ENCODE measurements at places on chromosomes 12 and 14.

DNA sequence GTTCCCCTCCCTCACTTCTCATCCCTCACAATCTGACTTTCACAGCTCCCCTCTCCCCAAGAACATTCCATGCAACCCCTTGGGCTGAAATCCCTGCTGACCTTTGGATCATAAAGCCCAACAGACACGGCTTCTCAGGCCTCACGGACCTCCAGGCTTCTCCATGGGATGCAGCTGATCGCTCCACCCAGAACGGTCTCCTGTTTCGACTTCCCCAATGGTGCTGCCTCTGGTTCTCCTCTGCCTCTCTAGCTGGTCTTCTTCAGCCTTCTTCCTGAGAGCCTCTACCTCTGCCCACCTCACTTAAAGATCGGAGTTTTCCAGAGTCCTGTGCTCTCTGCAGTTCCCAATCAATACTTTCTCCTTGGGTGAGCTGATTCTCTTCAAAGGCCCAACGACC lies 17.8 kb upstream of the PRMT8 start:
- no peak for DNase-seq

DNA sequence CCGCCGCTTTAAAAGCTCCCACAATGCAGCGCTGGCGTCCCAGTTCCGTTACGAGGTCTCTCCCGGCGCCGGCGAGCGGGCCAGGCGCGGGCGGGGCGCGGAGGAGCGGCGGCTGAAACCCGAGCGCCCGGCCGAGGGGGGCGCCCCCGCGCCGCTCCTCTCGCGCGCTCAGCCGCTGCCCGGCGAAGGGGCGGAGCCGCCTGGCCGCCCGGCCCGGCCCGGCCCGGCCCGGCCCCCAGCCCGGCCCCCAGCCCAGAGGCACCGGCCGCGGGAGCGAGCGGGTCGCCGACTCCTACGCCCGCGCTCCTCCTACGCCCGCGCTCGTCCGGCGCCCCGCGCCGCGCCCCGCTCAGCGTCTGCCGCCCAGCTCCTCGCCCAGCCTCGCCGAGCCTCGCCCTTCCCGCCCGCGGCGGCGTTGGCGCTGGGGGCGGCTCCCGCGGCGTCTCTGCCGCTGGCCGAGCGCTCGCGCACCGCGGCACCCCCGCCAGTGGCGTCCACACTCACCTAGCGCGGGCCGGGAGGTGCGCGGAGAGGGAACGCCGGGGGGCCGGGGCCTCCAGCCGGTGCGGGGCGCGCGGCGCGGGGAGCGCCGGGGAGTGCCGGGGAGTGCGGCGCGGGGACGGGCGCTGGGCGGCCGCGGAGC lies at the start of gene RASSF8:
RASSF8 (plus strand) TSS at position 255 of the 643 bp plus-strand sequence. CDS start 96,662 bp downstream, outside the sequence.
- no peak for DNase-seq

GRCh38 chr12:120662879-120663278 lies 22.5 kb downstream of the CABP1 start:
- no peak for DNase-seq

- no peak for DNase-seq
Observed at GRCh38 chr14:53441789-53442188, 288.7 kb upstream of the DDHD1 start.

- DNase-seq, result no peak
Observed at GRCh38 chr12:76026643-76027063, 4.9 kb downstream of the PHLDA1 start.

DNA sequence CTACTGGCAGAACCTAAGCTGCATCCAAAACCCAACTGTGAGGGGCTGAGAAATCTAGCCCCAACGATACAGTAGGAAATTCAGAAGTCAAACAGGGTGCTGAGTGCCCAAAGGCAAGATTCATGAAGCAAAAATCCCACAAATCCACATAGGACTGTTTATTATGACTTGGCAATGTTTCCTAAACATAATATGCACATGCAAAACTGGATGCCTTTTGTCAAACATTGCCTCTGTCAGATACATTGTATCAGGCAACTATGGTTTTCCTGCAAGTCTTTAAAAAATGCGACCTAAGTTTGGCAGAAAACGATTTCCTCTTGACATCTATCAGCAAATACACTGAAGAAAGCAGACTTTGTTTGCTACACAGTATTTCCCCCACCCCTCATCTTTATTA lies 27.3 kb upstream of the YARS2 start:
- DNase-seq, result no peak

DNA sequence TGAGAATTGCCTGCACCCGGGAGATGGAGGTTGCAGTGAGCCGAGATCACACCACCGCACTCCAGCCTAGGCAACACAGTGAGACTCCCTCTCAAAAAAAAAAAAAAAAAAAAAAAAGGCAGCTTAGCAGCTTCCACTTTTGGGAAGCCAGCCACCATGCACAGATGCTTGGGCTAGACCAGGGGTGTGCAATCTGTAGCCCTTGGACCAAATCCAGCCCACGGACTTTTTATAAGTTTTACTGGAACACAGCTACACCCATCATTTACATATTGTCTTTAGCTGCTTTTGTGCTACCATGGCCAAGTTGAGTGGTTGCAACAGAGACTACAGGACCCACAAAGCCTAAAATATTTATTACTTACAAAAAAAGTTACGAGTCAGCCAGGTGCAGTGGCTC lies 6.7 kb downstream of the CIT start:
- no peak for DNase-seq

- no peak for DNase-seq
Observed at GRCh38 chr14:23153851-23154796, 29.3 kb downstream of the SLC7A8 start.

DNA sequence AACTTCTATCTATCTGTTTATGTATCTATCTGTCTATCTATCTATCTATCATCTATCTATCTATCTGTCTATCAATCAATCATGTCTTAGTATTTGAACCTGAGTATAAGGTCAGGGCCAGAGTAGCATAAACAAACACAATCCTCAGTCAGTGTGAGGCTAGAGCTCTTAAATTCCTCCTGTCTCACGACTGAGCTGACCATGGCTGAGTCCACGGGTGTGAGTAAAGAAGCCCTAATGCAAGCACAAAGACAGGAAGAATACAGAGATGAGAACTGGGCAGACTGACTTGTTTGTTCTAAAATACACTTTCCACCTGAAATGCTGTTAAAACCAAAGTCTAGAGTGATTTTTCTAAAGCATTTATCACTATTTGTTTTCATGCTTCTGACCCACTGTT lies 47.2 kb upstream of the STXBP6 start:
- no peak for DNase-seq

Data from activated gamma-delta T cell (primary cell).